ENCODE measurements at places on chromosomes 3 and 15.

DNA sequence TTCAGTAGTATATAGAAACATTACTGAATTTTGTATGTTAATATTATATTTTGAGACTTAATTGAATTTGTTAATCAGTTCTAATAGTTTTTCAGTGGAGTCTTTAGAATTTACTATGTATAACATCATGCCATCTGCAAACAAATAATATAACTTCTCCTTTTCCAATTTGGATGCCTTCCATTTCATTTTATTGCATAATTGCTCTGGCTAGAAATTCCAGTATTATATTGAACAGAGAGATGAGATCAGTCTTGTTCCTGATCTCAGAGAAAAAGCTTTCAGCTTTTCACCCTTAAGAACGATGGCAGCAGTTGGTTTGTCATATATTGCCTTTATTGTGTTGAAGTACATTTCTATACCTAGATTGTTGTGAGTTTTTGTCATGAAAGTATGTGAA is 40.4 kb downstream of the OR4F15 start:
- DNase-seq, result no peak

- DNase-seq, result no peak
Observed at GRCh38 chr3:135565546-135565945, 400.0 kb upstream of the PPP2R3A start.

- no peak for DNase-seq
Observed at GRCh38 chr3:72185549-72186399, 400.8 kb upstream of the PROK2 start.

- DNase-seq, result no peak
Observed at GRCh38 chr3:186277268-186277909, 84.6 kb downstream of the DGKG start.

- DNase-seq, result no peak
Observed at GRCh38 chr3:60579734-60580133, 671.5 kb downstream of the FHIT start.

- no peak for DNase-seq
Observed at GRCh38 chr3:43030162-43030935, 51.2 kb downstream of the GASK1A start.

DNA sequence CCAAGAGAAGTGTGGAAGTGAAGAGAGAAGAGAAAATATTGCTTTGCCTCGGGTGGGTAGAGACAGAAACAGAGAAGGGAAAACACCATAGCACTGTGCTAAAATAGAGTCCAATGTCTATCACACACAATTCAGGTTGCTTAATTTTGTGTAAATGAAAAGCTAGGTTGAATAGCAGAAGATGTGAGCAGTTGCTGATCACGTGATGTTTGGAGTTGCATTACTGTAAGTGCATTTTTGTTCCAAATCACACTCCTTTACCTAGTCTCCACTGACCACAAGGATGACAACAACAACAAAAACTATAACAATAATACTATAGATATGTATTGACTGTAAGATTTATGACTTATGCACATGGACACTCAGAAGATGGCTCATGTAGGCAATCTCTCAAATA is 683.2 kb downstream of the AGBL1 start:
- no peak for DNase-seq

- DNase-seq, result no peak
Observed at GRCh38 chr15:82901114-82901805, 51.3 kb downstream of the HOMER2 start.

DNA sequence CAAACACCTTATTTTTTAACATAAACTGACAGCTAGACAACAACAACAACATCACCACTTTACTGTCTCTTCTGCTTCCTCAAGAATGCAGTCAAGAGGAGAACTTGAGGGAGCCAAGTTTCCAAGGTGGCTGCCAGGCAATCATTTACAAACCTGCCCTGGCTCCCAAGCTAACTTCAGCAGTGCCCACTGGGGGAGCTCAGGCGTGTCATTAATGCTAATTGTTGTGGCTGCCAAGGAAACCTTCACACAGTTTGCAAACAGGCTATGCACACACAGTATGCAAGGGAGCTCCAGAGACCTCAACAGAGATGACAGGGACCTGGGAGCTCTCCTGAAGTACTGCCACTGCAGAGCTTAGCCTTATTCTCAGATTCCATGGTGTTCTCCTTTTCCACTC is 2.1 kb downstream of the DZIP1L start:
- DNase-seq, result no peak

DNA sequence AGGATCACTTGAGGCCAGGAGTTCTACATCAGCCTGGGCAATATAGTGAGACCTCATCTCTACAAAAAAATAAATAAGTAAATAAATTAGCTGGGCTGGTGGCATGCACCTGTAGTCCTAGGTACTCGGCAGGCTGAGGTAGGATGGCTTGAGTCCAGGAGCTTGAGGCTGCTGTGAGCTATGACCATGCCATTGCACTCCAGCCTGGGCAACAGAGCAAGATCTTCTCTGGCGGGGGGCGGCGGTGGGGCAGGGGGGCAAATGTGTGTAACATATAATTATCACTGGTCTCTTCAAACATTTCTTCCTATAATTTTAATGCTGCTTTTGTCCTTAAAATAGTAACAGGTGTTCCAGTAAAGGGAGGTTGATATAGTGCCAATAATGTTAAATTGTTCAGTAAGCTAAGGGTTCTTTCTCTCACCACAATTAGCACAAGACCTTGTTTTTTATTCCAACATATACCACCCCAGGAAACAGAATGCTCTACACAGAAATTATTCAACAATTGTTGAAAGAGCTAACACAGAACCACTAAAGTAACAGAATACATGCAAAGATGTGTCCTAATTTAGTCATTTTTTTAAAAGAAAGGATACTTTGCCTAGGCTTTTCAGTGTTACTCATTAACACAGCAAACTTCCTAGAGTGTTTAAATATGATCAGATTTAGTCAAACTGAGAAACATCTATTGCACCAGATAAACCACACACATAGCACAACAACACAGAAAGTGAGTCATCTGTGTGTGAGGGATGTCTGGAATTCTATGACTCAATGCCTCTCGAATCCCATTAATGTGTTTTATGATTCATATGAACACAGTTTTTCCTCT is 29.1 kb downstream of the ANKRD28 start:
- no peak for DNase-seq

GRCh38 chr3:122104515-122105194 is 49.5 kb downstream of the CD86 start:
- DNase-seq, result no peak

- DNase-seq, result no peak
Observed at GRCh38 chr3:63555767-63556166, 96.7 kb upstream of the SNTN start.

GRCh38 chr15:91263632-91264531 is 163.8 kb downstream of the SV2B start:
- no peak for DNase-seq

- DNase-seq, result no peak
Observed at GRCh38 chr3:31081018-31081662, 186.7 kb upstream of the GADL1 start.

GRCh38 chr3:43512754-43513404 is 108.9 kb downstream of the ANO10 start:
- DNase-seq, result no peak

DNA sequence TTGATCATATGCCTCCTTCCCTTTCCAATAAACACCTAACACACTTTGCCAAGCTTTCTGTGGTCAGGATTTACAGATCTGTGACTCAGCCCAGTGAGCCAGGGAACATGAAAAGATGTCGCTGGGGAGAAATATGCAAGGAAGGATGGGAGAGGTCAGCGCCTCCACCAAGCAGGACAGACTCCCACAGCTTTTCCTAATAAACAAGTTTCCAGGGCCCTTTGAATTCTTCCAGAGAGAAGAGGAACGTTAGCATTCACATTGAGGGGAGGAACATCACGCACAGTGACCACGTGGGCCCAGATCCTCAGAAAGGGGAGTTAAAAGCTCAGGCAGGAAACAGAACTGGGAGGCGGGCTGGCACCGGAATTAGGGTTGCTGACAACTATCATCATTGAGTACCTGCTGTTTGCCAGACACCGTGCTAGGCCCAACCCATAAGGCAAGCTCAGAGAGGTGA is 33.3 kb upstream of the MRPS22 start:
- no peak for DNase-seq

GRCh38 chr3:156630081-156630772 is 44.2 kb upstream of the TIPARP start:
- no peak for DNase-seq

- DNase-seq, result no peak
Observed at GRCh38 chr15:59255680-59256336, 49.2 kb downstream of the LDHAL6B start.

GRCh38 chr3:190121383-190121782 is 686 bp upstream of the P3H2 start:
- DNase-seq, result no peak

DNA sequence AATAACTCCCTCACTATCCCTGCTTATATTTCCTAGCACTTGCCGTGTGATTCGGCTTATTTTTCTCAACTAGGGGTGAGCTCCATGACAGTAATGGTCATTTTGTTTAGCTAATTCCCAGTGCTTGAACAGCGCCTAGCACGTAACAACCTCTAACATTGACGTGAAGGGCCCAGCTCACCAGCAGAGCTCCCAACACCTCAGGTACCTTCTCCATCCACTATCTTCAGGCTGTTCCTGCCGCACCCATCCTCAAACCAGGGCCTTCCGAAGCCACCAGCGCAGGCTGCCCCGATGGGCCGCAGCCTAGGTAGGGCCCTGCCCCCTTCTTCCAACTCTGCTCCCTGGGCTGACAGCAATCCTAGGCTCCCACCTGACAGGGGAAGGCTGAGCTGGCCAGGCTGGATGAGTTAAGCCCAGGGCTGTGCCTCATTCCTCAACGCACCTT is 751 bp upstream of the RPS17 start:
- DNase-seq, result no peak

DNA sequence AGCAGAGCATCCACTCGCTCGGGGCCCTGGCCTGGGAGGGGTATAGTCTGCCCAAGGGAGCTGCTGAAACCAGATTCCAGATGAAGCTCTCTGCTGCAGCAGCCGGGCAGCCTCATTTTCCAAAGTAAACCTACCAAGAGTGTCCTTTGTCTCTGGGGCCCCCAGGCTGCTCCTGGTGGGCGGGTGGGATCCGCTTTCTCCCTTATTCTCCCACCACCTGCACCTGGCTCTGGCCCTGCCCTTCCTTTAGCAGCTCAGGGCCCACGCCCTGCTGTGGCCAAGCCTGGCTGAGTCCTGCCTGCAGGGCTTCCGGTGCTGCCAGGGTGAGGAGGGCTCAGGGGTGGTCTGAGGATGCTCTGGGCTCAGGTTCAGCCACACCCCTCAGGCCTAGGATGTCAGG is 13.0 kb downstream of the SCN5A start:
- no peak for DNase-seq

DNA sequence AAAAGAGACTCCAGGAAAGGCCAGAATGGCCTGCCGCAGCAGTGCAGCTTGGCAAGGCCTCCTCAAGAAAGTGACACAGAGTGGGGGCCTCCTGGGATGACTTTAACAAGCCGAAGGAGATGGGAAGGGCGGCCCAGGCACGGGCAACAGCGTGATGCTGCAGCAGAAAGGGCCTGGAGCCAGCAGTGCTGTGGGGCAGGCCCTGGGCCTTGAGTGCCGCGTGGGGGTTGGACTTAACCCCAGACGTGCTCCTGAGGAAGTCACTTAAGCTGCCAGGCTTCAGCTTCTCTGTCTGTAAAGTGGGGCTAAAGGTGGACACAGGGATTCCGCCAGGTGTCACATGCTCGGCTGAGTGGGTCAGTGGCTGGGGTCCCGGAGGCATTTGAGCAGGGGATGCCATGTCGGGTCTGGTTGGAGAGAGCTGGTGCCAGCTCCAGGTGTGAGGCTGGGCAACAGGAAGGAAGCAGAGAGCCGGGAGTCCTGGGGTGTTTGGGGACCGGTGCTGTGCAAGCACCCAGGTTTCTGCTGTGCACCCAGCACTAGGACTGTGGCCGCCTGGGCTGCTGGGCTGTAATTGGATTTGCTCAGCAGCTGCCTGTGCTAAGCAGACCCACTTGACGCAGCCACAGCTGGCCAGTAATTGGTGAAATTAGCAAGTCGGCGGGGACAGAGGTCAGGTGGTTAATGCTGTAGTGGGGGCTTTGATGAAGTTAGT is 7.8 kb downstream of the DNAJB8 start:
- no peak for DNase-seq

Data from GDM1 (cell line).